NCI-H1105 treated with DMSO at 0.1 percent for 48 hours (cell line): ENCODE measurements at places on chromosomes 5 and 9.

DNA sequence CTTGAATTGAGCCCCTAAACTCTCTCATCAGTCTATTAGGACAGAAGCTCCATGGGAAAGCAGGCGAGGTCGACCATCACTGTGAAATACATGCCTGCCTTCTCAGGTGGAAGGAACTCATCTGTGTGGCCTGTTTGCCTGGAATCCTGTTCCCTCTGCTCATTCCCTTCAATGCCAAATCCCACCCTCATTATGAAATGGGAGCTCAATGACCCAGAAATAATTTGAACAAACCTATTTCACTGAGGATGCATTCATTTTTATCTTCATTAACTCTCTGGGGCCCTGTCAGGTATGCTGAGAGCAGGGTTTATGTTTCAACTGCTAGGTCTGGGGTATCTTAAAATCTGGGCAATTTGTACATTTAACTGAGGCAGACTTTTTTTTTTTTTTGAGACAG lies 142.2 kb downstream of the MED27 start:
- no peak for DNase-seq

GRCh38 chr5:55173687-55174230 lies 782 bp upstream of the CDC20B start:
- DNase-seq, result no peak

GRCh38 chr9:86749161-86749893 lies 198.0 kb downstream of the GAS1 start:
- no peak for DNase-seq

GRCh38 chr5:61115968-61116367 lies 46.3 kb downstream of the SMIM15 start:
- DNase-seq, result no peak

DNA sequence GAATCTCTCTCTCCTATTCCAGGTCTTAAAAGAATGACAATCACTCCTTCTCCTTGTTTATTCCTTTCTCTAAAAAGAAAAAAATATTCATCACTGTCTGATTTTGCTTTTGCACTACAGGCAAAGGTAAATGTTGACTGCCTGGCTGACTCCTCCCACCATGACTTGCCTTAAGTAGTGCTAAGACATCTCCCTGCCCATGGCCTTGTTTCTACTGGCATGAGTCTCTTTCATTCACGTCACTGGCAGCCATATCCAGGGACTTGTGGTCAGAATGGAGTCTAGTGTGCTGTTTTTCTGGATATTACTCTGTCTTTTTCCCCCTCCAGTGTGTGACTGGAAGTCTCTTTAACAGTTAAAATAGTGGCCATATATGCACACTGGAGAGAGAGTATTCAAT lies 522.9 kb upstream of the DAB2 start:
- no peak for DNase-seq

DNA sequence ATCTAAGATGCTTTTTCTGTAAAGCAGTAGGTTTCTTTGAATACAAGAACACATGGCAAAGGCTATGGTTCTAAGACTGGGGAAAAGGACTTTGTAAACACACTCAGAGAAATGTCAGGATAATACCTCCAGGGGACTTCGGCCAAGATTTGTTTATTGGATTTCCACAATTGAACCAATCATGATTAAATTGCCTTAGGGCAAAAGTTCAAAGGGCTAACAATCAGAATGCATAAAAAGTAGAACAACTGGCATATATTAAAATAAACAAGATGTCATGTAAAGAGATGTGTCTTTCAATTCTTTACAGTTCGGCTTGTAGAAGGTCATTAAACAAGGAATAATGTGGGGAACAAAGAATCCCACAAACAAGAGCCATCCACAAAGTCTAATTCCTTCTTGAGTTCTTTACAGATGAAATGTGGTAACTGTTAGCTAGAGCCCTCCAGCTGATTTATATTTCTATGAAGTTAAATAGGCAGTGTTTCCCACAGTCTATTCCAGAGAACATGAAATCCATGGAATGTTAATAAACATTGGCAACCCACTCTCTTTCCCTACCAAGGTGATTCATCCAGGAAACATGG lies 565.5 kb downstream of the ZNF608 start:
- DNase-seq, result no peak

- DNase-seq, result no peak
Observed at GRCh38 chr9:2697492-2697891, 19.8 kb upstream of the KCNV2 start.

- no peak for DNase-seq
Observed at GRCh38 chr9:109959679-109960078, 179.7 kb downstream of the PALM2AKAP2 start.

GRCh38 chr9:89621031-89621430 lies 16.2 kb downstream of the GADD45G start:
- DNase-seq, result no peak

DNA sequence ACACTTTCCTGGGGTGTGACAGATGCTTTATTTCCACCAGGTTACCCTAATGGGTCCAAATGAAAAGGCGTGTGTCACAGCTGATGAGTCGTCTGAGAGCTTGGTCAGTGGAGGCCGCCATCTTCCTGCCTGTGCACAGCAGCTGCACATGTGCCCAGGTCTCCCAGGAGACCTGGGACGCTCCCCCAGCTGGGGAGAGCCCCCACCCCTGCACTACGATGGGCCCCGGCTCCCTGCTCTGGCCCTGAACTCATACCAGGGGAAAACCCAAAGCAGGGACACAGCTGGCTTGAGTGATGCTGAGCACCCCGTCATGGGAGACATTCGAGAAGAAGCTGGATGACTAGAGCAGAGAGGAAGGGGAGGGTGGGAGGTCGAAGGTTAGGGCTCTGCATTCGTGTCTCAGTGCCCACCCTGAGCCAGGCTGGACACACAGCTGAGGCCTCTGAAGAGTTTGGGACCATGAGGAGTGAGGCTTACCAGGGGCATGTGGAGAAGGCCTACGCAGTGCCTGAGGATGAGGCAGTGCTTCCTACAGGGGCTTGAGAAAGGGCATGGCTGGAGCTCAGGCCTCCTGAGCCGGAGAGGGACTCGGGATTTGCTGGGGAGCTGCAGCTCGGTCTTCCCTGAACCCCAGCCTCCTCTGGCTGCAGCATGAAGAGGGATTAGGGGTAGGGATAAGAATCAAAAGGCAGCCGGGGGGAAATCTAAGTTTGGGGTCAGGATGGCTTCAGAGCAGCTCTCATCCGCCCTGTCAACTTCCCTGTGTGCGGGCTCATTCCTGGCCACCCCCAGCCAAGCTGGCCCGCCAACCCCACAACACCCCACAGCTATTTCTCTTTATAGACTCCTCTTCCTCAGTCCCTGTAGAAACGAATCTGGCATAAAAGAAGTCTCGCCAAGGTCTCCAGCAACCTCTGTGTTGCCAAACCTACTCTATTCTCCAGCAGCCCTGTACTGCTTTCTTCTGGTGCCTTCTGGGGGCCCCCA lies 42.2 kb upstream of the RNU6ATAC start:
- no peak for DNase-seq

DNA sequence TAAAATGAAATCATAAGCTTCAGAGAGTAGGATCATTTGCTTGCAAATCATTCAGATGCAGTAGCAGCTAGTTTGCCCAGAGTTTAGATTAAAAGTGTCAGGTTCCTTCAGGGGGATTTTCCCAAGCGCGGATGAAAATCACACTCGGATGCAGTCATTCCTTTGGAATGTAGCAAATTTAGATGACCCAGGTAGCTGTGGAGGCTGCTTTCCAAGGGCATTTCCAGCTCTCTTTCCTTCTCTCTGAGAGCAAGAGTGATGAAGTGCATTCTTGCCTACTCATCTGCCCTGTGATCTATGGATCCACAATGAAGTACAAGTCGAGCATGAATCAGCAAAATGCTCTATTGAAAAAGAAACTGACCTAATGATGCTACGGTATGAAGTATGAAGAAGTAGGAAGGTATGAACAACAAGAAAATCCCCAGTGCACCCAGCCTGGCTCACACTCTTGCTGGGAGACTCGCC lies 200.2 kb downstream of the PLK2 start:
- no peak for DNase-seq

DNA sequence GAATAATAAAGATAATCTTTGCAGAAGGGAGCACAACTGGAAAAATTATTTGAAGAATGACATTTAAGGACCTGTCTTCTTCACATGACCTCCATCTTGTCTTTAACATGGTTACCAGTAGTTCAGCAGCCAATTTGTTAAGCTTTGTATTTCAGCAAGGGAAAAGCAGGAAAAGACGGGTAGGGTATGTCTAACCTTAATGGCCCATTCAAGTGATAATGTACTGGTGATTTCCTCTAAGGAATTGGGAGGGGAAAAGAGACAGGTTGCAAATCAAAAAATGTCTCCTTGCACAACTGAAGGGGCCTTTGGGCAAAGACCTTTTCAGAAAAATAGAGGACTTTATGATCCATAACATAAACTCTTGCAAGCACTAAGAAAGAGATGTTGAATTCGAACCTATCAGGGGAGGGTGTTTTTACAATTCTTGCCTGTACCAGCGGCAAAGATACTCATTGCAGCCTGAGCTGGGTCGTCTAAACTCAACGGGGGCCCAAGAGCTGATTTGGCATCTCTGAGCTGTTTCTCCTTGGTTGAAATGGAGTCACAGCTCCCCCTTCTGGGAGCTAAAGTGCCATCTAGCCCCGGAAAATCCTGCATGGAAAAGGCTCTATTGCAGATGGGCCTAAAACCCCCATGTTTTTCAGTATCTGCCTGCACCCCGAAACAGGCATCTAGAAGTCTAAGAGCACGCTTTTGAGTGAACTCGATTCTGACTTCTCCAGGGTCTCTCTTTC lies 3.8 kb downstream of the BRINP1 start:
- peak; percentile 42 for DNase-seq

GRCh38 chr5:80054682-80055081 lies 19.5 kb downstream of the THBS4 start:
- DNase-seq, result no peak

GRCh38 chr5:5951953-5952352 lies 426.4 kb downstream of the MED10 start:
- DNase-seq, result no peak

- DNase-seq, result no peak
Observed at GRCh38 chr5:115330830-115331229, 34.4 kb upstream of the CCDC112 start.

- DNase-seq, result peak; percentile 67
Observed at GRCh38 chr5:175796536-175797499, 74.6 kb upstream of the CPLX2 start.

DNA sequence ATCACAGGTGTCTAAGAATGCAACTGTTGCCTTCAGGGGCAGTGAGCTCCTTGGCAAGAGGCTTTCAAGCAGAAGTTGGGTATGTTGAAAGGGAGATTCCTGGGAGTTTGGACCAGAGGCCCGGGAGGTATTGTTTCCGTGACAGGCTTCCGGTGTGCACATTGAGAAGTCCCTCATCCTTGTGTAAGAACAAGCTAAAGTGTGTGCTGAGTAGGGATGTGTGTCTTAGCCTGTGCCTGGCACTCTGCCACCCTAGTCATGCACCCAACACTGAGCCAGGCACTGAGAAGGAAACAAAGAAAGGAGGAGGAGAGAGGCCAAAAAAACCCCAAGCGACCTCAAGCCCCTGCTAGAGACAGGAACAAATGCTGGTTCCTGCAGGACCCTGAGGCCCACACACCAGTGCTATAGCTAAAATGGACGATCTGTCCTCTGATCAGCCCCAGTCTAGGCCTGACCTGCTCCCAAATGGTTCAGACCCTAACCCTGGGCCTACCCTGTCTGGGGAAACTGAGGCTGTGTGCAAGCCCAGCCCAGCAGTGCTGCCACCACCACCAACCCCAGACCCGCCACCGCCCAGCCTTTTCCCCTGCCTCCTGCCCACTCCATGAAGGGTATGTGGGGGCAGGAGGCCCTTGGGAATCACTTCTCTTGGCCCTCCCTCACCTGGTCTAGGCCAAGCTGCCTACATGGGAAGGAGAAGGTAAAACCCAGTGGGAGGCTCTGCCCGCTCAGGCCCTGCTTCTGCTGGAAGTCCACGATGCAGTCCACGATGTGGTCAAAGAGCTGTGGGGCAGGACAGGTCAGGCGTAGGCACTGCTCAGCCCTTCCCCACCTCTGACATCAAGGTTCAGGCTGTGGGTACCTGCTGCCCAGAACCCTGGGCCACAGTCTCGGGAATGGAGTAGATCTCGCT lies 12.6 kb downstream of the HK3 start:
- DNase-seq, result no peak

GRCh38 chr5:62066761-62067277 lies 239.2 kb upstream of the KIF2A start:
- DNase-seq, result no peak

- no peak for DNase-seq
Observed at GRCh38 chr9:128206916-128207910, 4.0 kb downstream of the DNM1 start.

GRCh38 chr5:123559434-123559775 lies 47.4 kb downstream of the CSNK1G3 start:
- DNase-seq, result no peak

DNA sequence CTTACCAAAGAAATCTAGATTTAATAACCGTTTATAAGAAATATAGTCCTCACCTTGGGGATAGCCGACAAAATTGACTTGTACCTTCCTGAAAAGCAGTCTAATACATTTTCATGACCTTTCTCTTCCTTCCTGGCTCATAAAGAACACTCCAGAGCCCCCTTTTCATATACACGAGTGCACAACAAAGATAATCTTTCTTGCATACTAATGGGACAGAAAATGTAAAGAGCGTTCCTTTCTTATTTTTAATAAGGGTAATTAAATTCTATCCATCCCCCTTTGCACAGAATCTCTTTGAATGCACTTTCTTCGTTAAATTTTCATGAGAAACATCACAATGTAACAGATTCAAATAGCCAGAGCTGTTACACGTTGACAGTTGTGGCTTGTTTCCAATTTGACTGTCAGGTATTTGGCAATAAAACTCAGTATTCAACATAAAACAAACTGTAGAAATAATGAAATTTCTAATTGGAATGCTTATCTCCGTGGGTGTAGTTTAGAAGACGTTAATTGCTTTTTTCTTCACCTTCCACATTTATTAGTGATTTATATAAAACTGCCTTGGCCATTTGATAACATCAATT lies 732.3 kb upstream of the DMAC1 start:
- DNase-seq, result no peak

GRCh38 chr5:146633323-146633764 lies 117.4 kb upstream of the GPR151 start:
- no peak for DNase-seq

DNA sequence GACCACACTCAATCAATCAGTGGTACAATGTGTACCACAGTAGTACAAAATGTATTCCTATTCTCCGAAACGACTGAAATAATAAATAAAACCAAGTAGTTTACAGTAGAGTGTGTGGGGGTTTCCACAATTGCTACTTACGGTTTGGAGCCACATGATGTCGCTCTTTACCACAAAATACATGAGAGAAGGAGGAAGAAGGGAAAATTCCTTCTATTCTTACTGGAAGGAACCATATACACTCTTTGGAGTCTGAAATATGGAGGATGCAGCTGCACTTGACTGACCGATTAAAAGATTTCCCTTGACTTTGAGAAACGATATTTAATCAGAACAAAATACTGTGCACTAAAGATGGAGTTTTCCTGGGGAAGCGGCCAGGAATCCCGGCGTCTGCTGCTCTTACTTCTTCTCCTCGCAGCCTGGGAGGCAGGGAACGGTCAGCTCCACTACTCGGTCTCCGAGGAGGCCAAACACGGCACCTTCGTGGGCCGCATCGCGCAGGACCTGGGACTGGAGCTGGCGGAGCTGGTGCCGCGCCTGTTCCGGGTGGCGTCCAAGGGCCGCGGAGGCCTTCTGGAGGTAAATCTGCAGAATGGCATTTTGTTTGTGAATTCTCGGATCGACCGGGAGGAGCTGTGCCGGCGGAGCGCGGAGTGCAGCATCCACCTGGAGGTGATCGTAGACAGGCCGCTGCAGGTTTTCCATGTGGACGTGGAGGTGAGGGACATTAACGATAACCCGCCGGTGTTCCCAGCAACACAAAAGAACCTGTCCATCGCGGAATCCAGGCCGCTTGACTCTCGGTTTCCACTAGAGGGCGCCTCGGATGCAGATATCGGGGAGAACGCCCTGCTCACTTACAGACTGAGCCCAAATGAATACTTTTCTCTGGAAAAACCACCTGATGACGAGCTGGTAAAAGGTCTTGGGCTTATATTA lies at the start of gene PCDHA4:
Gene PCDHA4 (plus strand): TSS at position 235 of the 942 bp plus-strand sequence.
- DNase-seq, result no peak
